ENCODE measurements at places on chromosomes 4 and X.

GRCh38 chr4:18103876-18104605 lies 82.5 kb upstream of the LCORL start:
- H3K27me3 ChIP-seq: no peaks in the 10 kb centered on the region
- no peak overlapping the region for H3K27ac ChIP-seq
- H3K4me1 ChIP-seq: no peaks in the 10 kb centered on the region
- no peaks in the 10 kb centered on the region for H3K36me3 ChIP-seq
- no peak for DNase-seq

DNA sequence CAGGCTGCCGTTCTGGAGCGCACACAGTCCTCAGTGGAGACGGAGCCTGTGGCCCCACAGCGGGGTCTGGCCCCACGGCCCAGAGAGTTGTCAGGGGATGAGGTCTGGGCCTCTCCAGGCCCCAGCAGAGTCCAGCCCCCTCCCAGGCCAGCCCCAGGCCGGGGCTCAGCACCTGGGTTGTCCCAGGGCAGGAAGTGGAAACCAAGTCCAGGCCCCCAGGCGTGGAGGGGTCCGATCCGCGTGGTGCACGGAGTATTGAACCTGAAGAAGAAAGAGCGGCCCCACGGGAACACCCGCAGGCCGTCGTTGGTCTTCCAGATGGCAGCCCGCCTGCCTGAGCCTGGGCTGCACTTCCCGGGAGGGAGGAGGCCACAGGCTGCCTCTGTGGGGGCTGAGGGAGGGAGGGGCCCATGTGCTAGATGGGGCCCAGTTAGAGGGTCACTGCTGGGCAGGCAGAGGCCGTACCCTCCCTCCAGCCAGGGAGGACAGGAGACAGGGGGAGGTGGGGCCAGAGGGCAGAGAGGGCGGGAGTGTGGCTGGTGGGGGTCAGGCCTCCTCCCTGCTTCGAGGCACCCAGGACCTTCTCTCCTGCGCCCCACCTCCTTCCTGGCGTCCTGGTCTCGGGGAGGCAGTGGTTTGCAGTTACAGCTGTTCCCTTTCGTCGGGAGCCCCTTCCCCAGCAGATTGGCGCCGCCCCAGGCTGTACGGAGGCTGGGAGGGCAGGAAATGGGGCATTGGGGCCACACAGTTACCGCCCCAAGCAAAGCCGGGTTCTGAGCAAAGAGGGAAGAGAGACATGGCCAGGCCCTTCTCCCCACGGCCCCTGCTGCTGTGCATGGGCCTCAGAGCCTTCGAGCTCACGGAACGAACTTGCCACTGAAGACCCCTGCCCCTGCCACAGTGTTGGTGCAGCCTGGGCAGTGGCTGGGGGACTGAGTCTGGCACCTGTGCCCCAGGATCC lies 8.1 kb downstream of the HGFAC start:
- no peak for DNase-seq
- no peak overlapping the region for H3K4me3 ChIP-seq
- H3K27me3 ChIP-seq: no peaks in the 10 kb centered on the region

DNA sequence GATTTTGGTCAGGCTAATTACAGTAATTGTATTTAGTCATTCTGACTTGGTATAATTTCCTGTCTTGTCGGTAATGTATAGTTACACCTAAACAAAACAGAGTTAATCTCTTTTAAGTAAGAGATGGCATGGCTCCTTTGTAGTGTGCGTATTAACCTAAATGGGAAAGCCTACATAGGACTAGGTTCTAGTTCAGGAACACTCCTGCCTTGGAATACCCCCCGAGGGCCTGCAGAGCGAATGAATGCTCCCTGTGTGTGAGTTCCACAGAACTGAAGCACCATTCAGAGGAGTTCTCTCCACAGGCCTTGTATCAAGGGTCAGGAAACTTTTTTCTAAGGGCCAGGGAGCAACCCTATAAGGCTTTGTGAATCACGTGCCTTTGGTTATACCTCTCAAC lies 44.9 kb upstream of the STIM2 start:
- H3K27me3 ChIP-seq: no peaks in the 10 kb centered on the region
- no peak for DNase-seq
- H3K27ac ChIP-seq: no peak overlapping the region
- no peaks in the 10 kb centered on the region for H3K4me1 ChIP-seq
- H3K36me3 ChIP-seq: no peaks in the 10 kb centered on the region
- H3K4me3 ChIP-seq: no peak overlapping the region

DNA sequence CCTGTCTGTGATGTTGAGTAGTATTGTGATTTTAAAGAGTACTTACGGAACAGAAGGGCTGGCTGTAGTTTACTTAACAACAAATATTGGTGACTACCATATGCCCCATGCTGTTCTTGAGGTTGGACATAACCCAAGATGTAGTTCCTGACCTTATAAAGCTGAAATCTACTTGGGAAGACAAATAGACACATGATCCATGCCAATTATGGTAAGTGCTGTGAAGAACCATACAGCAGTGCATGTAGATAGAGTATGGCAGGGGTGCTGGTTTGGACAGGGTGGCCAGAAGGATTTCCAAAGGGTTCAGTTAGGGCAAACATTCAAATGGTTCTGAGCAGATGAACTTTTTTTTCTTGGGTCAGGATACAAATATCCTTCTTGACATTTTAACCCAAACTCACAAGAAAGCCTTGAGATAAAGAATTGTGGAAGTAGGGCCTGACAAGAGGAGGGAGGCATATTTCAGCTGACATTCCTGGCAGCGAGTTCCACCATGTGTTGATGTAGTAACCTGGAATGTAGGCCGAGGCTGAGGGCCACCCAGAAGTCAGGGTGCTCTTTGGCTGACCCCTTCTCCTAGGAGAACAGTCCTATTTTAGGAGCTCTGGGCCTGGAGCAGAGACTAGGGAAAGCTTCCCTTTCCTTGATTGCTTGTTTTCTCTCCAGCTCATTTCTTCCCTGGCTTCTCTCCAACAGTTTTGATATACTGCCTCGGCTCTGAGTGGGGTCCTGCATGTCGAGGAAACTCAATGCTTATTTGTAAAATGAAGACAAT lies 74.2 kb downstream of the FREM3 start:
- no peak overlapping the region for H3K27ac ChIP-seq
- peaks cover 3% of the 10 kb centered on the region for H3K4me1 ChIP-seq
- DNase-seq: peak; percentile 84
- H3K36me3 ChIP-seq: no peaks in the 10 kb centered on the region

- DNase-seq: no peak
- no peaks in the 10 kb centered on the region for H3K4me1 ChIP-seq
- H3K27me3 ChIP-seq: no peaks in the 10 kb centered on the region
- no peak overlapping the region for H3K27ac ChIP-seq
Observed at GRCh38 chrX:108271397-108271787, 166.8 kb downstream of the COL4A6 start.

All from ovary (tissue), 10 donors.